ENCODE measurements at places on chromosomes 1 and 21.
A peak's percentile ranks its signal among the peaks of the same experiment; 100 is the strongest.

- peak; percentile 48 for DNase-seq
Measured at GRCh38 chr1:113783254-113784103, 24.2 kb upstream of the PHTF1 start.

DNA sequence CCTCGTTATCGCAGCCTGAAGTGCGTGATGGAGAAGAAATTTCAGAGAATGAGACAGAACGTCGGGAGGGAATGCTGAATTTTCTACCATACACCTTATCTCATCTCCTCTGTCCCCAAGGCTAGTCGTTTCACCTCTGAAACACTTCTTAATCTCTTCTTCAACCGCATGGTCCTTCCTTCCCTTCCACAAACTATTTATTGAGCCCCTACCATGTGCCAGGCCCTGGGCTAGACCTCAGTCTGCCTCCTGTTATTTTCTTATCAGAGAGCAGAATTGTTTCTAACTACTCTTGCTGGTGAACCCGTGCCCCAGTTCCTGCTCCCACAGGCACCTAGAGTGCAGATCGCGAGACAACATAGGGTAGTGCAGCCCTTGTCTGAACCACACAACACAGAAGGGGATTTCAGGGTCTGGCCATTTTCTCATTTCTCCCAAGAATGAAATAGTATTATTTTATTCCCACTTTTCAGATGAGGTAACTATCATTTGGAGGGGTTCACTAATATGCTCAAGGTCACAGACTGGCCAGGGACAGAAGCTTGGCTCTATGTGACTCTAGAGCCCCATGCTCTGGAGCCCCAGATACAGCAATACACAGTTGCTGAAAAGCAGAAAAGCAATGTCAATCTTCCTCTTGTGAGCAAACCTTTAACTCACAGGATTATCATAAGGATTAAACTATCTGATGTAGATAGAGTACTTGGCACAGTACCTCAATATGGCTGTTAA, 598 bp upstream of the ADIPOR1 start:
- no peak for DNase-seq

DNA sequence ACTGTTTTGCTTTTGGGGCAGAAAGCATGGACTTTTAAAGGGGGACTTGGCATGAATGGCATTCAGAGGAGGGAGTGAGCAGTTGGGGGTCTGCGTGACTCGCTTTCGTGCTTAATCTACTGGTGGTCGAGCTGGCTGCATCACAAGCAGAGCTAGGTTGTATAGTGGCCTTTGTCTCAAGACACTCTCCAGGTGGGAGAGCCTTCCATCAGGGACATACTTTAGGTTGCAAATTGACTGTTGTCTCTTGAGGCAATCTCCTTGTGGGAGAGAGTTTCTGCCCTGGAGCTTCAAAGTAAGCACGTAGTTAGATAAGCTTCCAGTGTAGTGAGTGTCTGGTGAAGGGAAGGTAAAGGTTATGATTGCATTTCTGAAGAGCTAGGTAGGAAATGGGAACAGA, 93.9 kb downstream of the C1orf21 start:
- DNase-seq: no peak

DNA sequence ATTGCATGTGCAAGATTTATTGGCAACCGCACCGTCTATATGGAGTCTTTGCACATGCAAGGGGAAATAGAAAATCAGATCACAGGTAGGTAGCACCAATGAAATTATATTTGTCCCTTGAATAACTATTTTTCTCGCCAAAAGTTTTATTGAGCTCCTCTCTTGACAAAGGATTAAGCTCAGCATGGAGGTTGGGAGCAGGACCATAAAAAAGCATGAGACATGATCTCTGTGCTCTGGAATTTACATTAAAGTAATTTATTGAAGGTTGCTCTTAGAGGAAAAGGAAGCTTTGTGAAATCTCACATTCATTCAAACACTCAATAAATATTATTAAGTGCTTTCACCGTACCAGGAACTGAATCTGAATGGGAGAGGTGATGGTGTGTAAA, 66.0 kb upstream of the UBE2U start:
- no peak for DNase-seq

DNA sequence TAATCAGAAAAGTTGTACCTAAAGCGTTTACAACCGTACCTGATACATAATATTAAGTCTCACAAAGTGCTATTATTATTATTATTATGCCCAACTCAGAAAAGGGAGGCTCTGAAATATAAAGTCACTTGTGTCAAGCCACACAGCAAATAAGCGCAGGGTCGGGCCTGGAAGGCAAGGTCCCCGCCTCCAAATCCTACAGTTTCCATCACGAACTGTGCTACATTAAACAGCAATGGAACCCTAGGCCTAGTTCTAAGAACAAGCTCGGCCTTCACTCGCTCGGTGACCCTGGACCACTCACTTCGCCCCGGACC, 549 bp downstream of the PARS2 start:
- no peak for DNase-seq

DNA sequence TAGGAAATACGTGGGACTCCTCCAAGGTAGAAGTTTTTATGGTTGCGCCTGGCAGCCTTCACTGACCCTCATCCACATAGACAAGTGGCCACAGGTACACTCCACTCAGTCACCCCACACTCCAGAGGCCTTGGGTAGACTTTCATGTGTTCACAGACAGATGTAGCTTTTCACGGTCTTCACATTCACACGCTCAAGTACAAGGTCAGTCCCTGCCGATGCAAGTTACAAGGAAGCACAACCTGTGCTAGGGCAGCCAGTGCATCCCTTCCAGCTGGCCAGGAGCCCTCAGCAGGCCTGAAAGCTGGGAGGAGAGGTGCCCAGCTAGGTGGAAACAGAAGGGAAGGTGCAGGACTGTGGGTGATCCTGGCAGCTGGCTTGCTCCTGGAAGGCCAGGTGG, 55.5 kb upstream of the FAM20B start:
- DNase-seq: no peak

DNA sequence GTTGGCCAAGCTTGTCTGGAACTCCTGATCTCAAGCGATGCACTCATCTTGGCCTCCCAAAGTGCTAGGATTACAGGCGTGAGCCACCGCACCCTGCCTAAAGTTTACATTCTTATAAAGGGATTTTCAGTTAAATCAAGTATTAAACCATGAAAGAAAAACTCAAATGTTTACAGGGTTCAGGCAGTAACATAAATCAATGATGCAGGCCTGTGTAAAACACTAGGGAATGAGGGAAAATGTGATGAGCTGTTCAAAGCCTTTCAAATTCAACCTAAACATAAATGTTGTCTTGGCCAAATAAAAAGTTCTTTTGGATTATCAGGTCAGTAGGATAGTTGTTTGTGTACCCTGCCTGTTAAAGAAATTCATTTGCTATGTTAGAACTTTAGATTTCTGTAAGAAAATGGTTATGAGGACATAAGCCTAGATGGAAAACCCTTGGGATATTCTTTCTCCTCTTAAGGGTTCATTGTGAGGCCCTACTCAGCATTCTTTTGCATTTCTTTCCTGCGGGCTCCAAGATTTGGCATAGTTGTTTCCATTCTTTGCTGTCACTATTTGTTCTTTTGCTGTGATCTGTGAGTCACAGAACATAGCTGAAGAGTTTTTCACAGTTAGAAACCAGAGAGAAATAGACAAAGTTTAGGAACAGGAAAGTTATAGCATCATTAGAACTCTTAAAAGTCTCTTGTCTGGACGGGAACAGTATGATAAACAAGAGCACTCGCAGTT, 8.9 kb upstream of the ZRANB2 start:
- DNase-seq: no peak

DNA sequence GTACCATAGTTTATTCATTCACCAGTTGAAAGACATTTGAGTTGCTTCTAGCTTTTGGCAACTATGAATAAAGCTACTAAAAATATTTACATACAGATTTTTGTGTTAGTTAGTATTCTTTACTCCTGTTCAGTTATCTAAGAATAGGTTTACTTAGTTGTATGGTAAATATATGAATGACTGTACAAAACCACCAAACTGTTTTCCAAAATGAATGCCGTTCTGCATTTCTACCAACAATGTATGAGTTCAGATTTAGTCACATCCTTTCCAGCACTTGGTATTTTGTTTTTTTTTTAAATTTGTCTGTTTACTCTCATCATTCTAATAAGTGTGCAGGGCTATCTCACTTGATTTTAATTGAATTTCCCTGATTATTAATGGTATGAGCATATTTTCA, 3.4 kb upstream of the KIFAP3 start:
- DNase-seq: no peak

- no peak for DNase-seq
Measured at GRCh38 chr1:209884665-209885117, 53.3 kb upstream of the SYT14 start.

DNA sequence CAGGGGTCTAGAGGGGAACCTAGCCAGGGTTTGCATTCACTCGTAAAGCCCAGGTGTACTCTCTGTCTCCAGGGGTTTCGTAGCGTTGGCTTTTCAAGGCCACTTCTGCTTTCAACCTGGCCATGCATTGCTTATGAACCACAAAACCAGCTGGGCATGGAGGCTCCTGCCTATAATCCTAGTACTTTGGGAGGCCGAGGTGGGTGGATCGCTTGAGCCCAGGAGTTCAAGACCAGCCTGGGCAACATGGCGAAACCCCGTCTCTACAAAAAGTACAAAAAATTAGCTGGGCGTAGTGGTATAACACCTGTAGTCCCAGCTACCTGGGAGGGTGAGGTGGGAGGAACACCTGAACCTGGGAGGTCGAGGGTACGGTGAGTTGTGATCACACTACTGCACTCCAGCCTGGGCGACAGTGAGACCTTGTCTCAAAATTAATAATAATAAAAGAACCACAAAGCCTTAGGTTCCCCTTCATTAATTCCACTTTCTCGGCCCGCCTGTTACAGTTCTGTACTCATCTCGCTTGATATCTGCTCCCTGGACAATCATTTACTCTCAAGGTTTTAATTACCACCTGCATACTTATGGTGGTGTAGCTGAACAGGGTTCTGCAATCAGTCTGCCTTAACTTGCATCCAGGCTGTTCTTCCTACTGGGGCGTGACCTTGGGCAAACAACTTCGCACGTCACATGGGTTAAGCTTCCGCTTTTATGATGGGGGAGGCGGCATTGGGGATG, 6.1 kb downstream of the SLC16A4 start:
- no peak for DNase-seq

- no peak for DNase-seq
Measured at GRCh38 chr1:183777328-183777727, 27.6 kb upstream of the RGL1 start.

- peak; percentile 6 for DNase-seq
Measured at GRCh38 chr1:114428083-114428754, 82.8 kb downstream of the TRIM33 start.

GRCh38 chr1:212749821-212750535, 41.6 kb downstream of the NSL1 start:
- DNase-seq: no peak

DNA sequence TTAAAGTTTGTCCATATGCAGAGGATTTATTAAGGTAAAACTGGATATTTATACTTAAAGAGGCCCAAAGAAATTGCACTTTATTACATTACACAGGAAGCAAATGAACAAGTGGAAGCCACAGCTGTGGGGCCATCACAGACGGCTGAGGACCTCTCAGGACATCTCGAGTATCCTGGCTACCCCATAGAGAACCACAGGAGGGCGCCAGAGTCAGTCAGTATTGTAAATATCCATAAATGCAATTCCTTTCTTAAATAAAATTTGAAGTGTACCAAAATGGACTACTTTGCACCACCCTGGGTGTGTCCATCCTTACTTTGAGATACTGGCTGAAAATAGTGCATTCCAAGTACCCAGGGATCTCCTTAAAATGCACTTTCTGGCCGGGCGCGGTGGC, 257.2 kb downstream of the MRPL39 start:
- DNase-seq: no peak

DNA sequence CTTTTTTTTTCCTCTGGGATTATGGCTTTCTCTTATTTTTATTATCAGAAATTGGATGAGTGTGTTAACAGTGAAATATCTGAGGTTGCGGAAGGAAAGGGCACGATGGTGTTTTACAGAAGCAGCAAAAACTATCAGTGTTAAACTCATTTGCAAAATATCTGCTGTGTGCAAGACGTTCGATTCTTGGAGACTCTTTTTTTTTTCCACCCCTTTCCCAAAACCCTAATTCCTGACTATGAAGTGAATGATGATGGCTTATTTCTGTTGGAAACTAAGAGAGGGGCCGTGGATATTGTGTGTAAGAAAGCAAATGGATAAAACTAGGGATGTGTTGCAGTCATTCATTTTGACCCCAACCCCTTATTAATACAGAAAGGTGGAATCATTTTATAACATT, 677 bp downstream of the NCAM2 start:
- DNase-seq: no peak

- no peak for DNase-seq
Measured at GRCh38 chr1:183025782-183026774, 2.9 kb downstream of the LAMC1 start.

DNA sequence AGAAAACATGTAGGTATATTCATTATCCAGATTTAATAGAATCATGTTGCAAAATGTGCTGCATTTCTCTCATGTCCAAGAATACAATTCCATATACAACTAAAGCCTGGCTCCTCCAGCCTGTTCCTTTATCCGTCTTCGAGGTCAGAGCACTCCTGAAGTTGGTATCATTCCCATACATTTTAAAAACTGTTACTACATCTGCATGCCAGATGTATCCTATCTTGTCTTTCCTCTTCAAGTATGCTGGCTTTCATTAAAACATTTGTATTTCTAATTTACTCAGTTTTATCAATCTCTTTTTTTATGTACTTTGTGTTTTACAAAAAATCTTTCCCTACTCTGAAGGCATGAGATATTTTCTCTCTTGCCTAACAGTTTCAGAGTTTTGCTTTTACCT, 536.6 kb upstream of the USP24 start:
- DNase-seq: no peak

DNA sequence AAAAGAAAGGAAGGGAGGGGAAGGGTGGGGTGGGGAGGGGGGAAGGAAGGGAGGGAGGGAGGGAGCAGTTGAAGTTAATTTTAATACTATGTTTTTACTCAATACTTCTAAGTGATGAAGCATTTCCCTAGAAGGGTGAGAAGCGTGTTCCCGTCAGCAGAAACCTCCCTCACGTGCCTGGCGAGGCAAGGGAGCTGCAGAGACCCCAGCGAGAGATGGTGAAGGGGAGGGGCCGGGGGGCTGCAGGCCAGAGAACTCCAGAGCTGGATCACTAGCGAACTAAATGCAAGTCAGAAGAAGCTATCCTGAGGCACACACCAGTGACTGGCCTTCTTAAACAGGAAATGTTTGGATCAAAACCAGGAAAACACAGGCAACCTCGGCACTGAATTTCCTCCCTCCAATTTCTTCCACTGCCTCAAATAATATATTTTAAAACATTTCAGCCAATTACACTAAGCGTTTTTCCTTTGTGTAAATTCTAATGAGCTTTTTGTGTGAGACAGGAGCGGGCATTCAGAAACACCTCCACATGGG, 18.0 kb downstream of the WDR4 start:
- DNase-seq: no peak

Measured in activated gamma-delta T cell treated with Interleukin-2 at 50 U/mL for 16 hours (primary cell).